Fibroblast of skin of abdomen (primary cell): ENCODE measurements at places on chromosomes 12 and 14.

DNA sequence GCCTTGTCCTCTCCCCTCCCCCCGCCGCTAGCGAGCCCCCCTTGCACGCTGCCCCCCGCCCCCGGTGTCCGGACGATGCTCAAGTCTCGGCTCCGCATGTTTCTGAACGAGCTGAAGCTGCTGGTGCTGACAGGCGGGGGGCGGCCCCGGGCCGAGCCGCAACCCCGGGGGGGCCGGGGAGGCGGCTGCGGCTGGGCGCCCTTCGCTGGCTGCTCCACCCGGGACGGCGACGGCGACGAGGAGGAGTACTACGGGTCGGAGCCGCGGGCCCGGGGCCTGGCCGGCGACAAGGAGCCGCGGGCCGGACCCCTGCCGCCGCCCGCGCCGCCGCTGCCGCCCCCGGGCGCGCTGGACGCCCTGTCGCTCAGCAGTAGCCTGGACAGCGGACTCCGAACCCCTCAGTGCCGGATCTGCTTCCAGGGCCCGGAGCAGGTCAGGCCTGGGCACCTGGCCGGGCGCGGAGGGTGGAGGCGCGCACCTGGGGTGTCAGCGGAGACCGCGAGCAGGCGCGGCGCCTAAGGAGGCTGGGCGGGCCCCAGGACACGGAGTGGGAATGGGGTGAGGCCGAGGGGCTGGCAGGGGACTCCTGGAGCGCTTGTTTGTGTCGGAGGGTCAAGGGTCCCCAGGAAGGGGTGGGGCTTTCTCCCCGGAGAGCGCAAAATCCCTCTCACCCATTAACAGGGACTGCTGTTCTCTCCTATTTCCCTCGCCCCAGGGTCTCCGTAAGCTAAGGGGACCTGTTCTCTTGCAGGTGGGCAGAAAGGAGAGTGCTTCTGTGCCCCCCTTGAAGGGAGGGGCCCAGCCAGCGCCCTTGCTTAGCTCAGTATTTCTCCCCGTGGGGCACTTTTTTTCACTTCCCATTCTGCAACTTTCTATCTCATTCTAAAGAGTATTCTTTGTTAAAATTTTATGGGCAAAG lies 810 bp downstream of the MARCHF9 start:
- no peak for DNase-seq

DNA sequence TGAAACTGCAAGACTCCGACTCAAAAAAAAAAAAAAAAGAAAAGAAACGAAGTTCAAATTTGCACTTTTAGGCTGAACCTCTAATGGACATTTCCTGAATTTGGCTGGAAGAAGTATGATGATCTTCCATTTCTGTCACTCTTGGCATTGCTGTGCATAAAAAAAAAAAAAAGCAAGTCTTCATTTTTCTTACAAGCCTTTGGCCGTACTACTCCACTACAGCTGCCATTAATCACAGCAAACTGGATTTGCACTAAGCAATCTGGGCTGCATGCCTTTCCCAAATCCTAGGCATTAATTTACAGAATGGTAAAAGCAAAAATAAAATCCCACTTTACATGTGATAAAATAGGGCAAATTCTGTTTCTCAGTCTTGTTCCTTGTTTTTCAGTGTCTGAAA lies 7.1 kb downstream of the CSRP2 start:
- peak; percentile 72 for DNase-seq

DNA sequence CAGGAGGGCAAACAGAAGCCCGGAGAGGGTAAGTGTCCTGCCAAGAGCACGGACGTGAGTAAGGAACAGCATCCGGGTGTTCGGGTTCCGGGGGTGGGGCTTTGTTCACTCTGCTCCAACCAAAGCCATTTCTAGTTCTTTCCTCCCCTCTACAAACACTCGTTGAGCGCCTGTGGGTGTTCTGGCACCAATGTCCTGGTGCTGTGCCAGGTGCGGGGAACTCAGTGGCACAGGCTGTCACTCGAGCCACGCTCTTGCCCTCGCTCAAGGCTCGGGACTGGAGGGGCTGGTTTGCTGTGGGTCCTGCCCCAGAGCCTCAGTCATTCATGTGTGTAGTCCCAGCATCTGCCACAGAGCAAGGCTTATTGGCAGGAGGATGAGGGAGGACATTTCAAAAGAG lies 157.5 kb downstream of the CALM1 start:
- DNase-seq, result no peak

DNA sequence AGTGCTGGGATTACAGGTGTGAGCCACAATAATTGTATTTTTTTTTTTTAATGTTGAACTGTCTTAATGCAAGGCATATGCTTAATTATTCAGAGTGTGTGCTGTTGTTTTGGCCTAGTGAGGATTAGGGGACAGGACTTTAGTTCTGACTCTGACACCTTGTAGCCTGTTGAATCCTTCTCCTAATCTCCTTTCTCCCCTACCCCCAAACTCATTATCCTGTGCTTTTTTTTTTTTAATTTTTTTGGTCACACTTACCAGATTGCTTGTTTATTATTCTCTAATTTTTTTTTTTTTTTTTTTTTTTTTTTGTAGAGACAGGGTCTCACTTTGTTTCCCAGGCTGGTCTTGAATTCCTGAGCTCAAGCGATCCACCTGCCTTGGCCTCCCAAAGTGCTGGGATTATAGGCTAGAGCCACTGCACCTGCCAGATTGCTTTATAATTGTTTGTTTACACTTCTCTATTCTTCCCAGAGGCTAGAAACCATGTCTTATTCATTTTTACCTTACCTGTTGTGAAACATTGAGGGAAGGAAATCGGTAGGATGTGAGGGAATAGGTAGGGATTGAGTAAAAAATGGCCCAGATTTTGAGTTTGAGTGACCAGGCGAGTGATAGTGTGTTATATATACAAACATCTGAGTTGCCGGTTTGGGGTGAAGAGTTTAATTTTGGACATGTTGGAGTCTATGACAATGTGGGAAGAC lies 32.2 kb downstream of the DIP2B start:
- no peak for DNase-seq

DNA sequence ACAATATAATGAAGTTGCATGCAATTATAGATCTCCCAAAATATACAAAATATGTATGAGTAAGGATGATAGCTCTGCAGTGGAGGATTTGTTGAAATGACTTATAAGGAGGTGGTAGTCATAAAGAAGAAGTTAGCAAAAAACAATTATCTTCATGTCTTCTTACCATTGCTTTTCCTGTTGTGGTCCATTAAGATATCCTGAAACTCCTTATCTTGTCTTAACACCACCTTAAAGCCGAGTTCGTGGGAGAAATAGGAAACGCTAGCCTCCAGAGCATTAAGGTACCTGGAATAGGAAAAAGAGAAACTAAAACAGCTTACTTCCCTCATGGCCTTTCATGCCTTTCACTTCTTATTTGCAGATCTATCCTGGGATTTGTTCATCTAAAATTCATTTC lies 15.2 kb downstream of the GUCY2C start:
- DNase-seq, result no peak

DNA sequence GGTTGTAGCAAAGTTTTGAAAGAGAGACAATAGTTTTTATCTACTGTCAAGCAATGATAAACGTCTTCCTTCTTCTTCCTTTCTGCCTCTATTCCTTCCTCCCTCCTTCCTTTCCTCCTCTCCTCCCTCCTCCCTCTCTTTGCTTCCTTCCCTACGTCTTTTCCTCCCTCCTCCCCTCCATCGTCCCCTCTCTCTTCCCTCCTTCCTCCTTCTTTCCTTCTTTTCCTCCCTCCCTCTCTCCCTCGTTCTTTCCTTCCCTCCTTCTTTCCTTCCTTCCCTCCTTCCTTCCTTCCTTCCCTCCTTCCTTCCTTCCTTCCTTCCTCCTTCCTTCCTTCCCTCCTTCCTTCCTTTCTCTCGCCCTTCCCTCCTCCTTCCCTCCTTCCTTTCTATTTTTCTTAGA lies 82.8 kb upstream of the KCNA1 start:
- no peak for DNase-seq

DNA sequence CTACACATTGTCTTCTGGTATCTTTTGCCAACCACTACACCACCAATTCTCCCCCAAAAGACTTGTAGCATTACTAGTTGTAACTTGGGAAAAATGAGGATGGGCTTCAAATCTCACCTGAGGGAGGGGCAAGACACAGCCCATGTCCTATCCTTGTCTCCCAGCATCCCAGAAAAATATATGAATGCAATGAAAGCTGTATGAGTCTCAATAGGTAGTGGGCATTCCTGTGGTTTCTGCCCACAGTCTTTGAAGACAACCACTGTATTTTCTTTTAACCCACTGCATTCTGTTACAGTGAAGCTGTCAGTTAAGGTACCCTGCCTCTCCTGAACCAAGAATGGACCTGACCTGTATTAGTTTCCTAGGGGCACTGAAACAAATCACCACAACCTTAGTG lies 336.2 kb upstream of the TMPO start:
- no peak for DNase-seq

DNA sequence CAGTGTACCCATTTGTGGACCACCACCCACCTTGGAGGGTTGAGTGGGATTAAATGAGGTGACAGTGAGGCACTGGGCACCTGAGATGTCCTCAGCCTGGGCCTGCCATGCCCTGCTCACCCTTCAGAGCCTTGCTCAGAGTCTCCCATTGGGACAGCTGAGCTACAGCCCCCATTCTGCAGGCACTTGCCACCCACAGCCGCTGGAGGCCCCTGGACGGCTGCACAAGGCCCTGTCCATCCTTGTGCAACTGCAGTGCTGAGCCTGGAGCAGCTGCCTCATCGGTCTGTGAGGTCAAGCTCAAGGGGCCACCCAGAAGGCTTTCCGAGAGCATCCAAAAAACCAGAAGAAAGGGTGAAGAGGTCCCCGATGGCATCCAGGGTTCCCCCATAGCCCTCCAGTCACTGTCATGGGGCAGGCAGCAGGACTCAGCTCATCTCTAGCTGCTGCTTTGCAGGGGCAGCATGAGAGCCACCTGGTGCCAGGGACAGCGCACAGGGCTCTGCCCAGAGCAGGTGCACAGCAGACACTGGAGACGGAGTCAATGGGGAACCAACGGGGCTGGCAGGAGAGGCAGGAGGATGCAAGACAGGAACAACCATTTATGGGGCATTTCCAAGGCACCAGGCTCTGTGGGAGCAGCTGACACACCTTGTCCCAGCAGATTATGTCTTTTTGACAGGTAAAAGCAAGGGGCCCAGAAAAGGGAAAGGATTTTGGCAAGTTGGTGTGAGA lies 84.6 kb downstream of the ARL6IP4 start:
- DNase-seq, result no peak

DNA sequence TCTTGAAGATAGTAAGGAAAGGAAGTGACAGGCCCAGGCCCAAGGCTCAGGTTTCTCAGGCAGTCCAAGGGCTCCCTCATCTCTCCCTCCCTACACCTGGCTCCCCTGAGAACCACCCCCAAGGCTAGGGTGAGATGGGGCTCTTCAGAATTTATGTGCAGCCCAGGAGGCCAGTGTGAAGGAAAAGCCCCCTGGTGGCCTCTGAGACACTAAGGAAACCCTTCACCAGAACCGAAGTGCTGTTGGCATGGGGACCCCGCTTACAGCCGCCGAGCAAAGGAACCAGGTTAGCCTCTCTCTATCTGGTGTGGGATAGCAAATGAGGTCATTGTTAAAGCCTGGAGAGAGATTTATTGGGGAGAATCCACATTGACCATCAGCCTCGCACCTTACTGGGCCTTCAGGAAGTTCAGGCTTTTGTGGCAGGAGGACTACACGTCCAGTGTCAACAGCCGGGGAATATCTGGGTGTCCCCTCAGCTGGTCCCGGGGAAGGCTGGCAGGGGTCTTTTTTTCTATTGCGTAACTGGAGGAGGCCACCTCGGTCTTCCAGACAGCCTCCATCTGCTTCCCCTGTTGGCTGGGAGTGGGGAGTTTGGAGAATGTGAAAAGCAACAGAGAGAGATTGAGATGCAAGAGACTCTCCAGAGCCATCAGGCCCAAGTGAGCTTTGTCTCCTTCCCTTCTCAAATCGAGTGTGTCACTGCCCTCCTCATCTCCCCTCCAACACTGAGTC lies 18.1 kb downstream of the FAM186B start:
- no peak for DNase-seq

- DNase-seq, result peak; percentile 61
Measured at GRCh38 chr12:10392394-10392930, 2.6 kb upstream of the KLRK1 start.

- peak; percentile 74 for DNase-seq
Measured at GRCh38 chr14:34199585-34199984, 248.7 kb upstream of the EGLN3 start.

- DNase-seq, result no peak
Measured at GRCh38 chr12:98296462-98297079, 218.8 kb upstream of the TMPO start.

DNA sequence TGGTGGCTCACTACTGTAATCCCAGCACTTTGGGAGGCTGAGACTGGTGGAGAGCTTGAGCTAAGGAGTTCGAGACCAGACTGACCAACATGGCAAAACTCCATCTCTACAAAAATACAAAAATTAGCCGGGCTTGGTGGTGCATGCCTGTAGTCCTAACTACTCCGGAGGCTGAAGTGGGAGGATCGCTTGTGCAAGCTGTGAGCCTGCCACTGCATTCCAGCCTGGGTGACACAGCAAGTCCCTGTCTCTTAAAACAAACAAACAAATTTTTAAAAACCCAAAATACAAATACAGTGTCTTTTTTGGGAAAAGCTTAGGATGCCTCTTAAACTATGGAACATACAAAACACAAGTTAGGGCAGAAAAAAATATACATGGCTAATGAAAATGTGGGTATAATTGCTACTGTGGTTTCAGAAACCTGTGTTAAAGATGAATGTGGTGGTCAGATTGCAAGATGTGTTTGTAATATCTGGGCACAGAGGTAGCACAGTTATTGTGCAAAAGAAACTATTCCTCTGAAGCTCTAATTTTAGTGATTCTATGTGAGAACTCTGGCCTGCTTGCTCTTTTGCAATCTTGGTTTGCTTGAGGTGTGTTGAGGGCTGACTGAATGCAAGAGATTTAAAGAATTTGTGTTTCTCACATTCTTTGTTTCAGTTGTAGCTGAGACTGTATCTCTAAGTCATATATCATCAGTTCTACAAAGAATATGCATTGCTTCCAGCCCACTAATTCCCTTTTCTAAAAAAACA lies 3.9 kb upstream of the HSPA2 start:
- DNase-seq, result peak; percentile 78

GRCh38 chr14:61320806-61321384 lies 484 bp upstream of the PRKCH start:
- no peak for DNase-seq

- peak; percentile 92 for DNase-seq
Measured at GRCh38 chr12:93127582-93128331, 198.7 kb upstream of the EEA1 start.

DNA sequence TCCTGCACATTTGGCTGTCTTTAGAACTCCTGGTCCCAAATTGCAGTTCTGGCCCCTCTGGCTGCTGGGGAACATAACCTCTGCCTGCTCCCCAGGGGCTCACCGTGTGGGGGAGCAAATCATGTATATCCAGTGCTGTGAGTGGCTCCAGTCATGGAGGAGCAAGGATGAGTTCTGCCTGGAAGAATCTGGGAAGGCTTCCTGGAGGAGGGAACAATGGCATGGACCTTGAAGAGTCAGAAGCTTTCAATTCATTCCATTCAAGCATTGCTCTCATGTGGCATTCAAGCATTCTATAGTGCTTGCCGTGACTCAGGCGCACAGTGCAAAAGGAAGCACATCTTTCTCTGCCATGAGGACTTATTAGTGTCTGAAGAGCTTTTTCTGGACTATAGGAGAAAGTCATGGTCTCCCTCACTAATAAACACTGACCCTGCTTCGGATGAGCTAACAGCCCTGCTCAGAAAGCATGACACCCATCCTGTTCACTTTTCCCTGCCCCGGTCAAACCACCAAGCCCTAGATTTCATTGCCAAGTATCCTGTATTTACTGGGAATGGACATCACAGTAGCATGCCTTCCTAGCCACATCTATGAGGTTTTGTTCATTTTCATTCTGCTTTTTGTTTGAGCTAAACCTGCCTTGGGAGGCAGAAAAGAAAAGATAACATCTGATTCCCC lies 3.5 kb downstream of the IFI27 start:
- no peak for DNase-seq
